Left lung (tissue), 14 donors: ENCODE measurements at places on chromosomes 12 and 14. TPM values are rescaled to one million over a fixed set of nuclear protein-coding genes. Genes with fewer than 3 reads are reported as not detected.

The BEGAIN gene
- 3.6 TPM for polyA plus RNA-seq

The NUP107 gene
- polyA plus RNA-seq, result 77.5 TPM

The CLEC2B gene
- polyA plus RNA-seq, result 24.8 TPM

The FGD6 gene
- polyA plus RNA-seq, result 13.8 TPM

The TMEM132C gene
- polyA plus RNA-seq, result 31.5 TPM

The ASCL1 gene
- polyA plus RNA-seq, result 4.3 TPM

The SAMD15 gene
- polyA plus RNA-seq, result 4.7 TPM

The IL26 gene
- not detected for polyA plus RNA-seq

The SIX4 gene
- 7.9 TPM for polyA plus RNA-seq

The BHLHE41 gene
- polyA plus RNA-seq, result 1.9 TPM

The NR2C1 gene
- polyA plus RNA-seq, result 73.0 TPM

The DPY19L2 gene
- polyA plus RNA-seq, result 17.0 TPM

The TAS2R8 gene
- not detected for polyA plus RNA-seq

The KRT86 gene
- 0.62 TPM for polyA plus RNA-seq

The FAM186B gene
- 4.5 TPM for polyA plus RNA-seq

The CEBPE gene
- 0.14 TPM for polyA plus RNA-seq

The FKBP3 gene
- 108 TPM for polyA plus RNA-seq

The SRGAP1 gene
- 10.1 TPM for polyA plus RNA-seq
